ENCODE measurements at places on chromosomes 7 and 10.
A peak's percentile ranks its signal among the peaks of the same experiment; 100 is the strongest.

DNA sequence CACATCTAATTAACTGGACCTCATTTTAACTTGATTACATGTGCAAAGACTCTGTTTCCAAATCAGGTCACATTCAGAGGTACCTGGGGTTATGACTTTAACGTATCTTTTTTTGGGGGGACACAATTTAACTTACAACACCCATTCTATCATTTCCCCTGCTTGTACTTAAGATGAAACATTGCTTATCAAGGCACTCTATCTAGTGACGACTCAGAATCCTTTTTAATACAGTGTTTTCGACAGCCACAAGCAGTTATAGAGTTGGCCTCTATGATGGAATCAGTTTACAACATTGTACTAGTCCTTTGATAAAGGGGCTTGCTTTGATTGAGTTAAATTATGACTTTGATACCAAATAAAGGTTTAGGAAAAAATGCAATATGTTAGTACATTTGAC lies 22.7 kb downstream of the BBS9 start:
- no peak for DNase-seq

- DNase-seq, result no peak
These were observed 18.4 kb upstream of the CCDC71L start for GRCh38 chr7:106679153-106679931.

DNA sequence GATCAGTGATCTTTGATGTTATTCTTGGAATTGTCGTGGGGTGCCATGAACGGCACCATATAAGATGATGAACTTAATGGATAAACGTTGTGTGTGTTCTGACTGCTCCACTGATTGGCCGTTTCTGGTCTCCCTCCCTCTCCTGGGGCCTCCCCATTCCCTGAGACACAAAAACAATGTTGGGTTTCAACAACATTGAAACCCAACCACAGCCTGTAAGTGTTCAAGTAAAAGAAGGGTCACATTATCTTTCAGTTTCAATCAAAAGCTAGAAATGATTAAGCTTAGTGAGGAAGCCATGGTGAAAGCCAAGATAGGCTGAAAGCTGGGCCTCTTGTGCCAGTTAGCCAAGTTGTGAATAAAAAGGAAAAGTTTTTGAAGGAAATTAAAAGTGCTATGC lies 19.5 kb downstream of the EN2 start:
- no peak for DNase-seq

GRCh38 chr10:43965033-43965917 lies 316.6 kb upstream of the ZNF32 start:
- DNase-seq, result no peak

DNA sequence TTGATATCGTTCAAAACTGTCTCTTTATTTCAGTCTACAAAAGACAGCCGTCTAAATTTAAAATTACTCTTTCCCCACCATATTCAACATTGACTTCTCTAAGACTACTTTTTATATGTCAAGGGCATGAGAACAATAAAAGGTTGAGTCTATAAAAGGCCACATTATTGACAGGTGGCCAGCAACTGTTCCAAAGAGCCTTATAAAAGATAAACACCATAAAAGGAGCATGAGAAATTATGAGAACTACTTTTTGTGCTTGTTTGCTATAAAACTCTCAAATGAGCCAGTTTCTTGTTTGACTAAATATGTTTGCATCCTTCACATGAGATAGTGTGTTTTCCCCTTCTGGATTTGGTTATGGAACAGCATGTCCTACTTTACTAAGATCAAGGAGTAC lies 189.2 kb downstream of the THSD7A start:
- DNase-seq, result no peak

- no peak for DNase-seq
These were observed 150.3 kb upstream of the NPY start for GRCh38 chr7:24133691-24134090.

DNA sequence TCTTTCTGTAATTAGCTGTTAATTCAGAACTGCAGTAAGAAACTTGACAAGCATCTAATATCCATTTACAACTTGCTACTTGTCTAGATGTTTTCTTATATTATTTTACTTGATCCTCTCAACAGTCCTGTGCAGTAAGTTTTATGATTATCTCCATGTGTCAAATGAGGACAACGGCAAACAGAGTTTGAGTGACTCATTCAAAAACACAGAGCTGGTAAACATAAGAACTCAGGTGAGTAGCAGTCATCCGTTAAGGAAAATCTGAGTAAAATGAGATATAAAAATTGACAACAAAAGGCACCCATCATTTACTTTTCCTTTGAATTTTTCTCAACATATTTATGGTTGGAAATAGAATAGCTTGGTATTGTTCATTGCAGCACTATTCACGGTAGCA lies 19.0 kb upstream of the TARP start:
- DNase-seq, result no peak

- DNase-seq, result no peak
These were observed 125.2 kb downstream of the DOCK4 start for GRCh38 chr7:112080978-112081377.

- DNase-seq, result peak; percentile 43
These were observed 65.9 kb downstream of the CLIP2 start for GRCh38 chr7:74355091-74355490.

DNA sequence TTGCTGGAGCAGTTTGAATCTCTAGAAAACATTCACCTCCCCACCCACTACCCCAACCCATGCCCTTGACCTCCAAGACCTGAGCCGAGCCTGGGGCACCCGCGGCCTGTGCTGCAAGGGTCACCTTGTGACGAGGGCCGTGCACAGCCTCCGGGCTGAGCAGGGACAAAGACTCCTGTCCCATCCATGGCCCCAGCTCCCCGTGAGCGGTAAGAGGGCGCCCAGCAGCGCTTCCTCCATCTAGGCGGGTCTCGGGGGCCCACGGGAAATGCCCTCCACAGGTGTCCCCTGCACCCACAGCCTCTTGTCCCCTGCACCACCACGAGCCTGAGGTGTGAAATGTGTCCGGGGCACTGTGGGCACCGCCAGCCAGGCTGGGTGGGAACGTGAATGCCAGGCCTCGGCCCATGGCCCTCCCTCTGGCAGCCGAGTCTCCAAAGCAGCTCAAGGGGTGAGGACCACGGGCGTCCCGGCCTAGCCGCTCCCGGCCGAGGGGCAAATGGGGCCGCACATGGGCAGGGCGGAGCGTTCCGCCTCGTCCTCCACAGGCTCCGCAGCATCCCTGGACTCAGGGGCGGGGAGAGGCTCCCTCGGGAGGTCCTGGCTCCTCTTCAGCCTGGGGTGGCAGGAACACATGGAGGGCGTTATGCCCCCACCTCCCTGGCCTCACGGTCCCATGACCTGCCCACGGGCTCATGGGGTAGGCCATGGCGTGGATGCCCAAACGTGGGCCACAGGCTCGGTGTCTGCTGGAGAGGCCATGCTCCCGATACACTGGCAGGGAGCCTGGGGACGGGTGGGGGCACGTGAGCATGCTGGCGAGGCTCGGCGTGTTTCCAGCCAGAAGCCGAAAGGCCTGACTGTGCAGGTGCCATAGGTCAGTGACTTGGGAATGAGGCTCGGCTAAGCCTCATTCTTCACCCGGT lies 21.1 kb downstream of the DPYSL4 start:
- DNase-seq, result no peak

- peak; percentile 58 for DNase-seq
These were observed 1.9 kb downstream of the FOXK1 start for GRCh38 chr7:4683884-4684565.

GRCh38 chr10:83990126-83990525 lies 149.2 kb upstream of the GHITM start:
- no peak for DNase-seq

DNA sequence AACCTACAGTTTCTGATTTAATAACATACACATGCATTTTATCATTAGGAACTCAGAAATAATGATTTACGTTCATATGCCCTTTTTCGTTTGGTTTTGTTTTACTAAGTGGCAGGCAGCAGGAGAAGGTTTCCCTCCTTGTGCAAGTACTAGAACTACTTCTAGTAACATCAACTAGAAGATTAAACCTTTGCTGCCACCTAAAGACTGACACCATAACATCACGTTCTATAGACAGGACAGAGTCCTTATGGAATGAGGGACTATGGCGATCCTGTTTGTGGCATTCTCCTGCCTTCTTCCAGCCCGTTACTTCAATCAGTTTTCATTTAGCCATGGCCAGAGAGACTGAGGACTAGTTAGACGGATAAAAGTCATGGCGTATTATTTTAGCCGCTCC lies 53.2 kb downstream of the GAD2 start:
- DNase-seq, result no peak

GRCh38 chr7:154217688-154218340 lies 165.6 kb downstream of the DPP6 start:
- DNase-seq, result no peak

DNA sequence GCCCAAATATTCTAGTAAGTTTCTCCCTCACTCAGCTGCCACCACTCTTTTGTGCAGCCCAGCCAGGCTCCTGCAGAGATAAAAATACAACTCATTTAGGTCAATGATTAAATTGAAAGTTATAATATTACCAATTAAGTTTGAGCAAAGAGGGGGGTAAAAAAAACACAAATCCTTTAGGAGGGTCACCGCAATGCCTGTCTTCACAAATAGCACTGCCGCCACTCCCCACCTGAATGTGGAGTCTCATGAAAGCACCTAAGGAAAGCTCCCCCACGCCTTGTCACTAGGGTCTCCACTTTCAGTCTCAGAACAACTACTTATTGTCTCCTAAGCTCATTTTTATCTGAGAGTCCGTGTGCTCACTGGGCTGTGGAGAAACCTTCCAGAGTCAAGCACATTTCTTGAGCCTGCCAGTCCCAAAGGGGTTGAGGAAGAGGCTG lies 148.7 kb downstream of the FGFR2 start:
- no peak for DNase-seq

DNA sequence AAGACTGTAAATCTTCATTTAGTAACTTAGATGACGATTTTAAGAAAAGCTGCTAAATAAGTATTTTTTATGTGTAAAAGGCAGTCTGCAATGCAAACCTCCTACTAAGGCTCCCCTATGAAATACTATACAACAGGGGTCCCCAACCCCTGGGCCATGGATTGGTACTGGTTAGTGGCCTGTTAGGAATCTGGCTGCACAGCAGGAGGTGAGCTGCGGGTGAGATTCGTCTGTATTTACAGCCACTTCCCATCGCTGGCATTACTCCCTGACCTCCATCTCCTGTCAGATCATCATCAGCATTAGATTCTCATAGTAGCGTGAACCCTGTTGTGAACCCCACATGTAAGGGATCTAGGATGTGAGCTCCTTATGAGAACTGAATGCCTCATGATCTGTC lies 580.4 kb downstream of the MAGI2 start:
- DNase-seq, result no peak

DNA sequence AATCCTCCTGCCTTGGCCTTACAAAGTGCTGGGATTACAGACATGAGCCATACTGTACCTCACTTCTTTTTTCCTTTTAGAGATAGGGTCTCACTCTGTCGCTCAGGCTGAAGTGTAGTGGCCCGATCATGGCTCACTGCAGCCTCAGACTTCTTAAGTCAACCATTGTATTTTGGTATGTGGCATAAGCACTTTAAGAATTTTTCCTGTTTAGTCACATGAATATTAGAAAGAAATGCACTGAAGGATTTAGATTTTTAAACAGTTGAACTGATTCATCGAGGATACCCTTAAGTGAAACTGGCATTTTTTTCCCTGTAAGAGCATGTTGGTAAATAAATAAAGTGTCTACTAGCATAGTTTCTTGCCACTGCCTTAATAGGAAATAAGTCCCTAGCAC lies 319.3 kb upstream of the CACNA2D1 start:
- DNase-seq, result no peak

Data from posterior cingulate gyrus (tissue), 11 donors.